ENCODE measurements at places on chromosomes 4 and X. TPM values are rescaled to one million over a fixed set of nuclear protein-coding genes. Genes with fewer than 3 reads are reported as not detected.

The PIR gene
- 6.2 TPM for total RNA-seq

The PAGE2 gene
- not detected for total RNA-seq

The MAGEE2 gene
- total RNA-seq, result 4.2 TPM

The SOD3 gene
- 1.4 TPM for total RNA-seq

The GPRASP3 gene
- 67.8 TPM for total RNA-seq

The SLC9B1 gene
- total RNA-seq, result 3.7 TPM

The SLIT2 gene
- total RNA-seq, result 36.7 TPM

The SCRG1 gene
- total RNA-seq, result 7.2 TPM

The NXT2 gene
- total RNA-seq, result 25.4 TPM

The IL2 gene
- total RNA-seq, result not detected

The SHOX gene
- 0.23 TPM for total RNA-seq

The MED28 gene
- total RNA-seq, result 37.6 TPM

The MAGED4B gene
- 112 TPM for total RNA-seq

The DSPP gene
- total RNA-seq, result under 0.01 TPM

The STK26 gene
- total RNA-seq, result 5.1 TPM

The IL13RA2 gene
- 13.6 TPM for total RNA-seq

The THOC2 gene
- 75.2 TPM for total RNA-seq

Measured in diencephalon (tissue), 1 donor.